ENCODE measurements at places on chromosomes 6 and 20.

GRCh38 chr20:1472556-1473245, 6.1 kb upstream of the NSFL1C start:
- DNase-seq, result no peak

DNA sequence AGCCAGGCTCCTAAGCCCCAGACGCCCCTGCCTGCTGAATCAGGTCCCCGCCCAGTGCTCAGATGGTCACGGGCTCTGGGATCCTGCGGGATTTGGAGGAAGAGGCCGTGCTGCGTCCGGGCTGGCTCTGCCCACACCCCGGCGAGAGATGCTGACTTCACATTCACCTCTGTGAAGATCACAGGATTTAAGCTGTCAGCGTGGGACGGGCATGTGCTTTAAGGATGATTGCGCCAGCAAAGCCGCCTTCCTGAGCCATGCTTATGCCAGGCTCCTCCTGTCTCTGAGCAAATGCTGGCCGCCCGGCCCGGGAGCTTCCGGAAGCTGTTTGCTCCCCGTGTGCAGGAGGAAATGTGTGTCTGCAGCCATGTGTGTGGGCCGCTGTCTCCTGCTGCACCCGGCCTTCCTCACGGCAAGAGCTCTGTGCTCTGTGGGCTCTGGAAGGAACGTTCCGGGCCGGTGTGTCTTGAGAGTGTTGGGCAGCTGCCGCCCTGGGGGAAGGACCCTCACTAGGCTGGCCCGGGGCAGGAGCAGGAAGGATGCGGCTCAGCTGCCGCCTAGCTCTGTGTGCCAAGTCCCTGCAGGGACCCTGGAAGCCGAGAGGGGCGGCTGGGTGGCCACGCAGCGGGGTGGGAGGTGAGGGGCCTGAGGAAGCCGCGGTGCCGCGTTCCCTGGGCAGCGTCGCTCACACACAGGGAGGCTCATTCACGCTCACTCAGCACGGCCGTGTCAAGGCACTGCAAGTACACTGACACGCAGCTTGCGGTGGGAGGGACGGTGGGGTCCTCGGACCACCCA, 19.0 kb upstream of the BHLHE23 start:
- peak; percentile 52 for DNase-seq

DNA sequence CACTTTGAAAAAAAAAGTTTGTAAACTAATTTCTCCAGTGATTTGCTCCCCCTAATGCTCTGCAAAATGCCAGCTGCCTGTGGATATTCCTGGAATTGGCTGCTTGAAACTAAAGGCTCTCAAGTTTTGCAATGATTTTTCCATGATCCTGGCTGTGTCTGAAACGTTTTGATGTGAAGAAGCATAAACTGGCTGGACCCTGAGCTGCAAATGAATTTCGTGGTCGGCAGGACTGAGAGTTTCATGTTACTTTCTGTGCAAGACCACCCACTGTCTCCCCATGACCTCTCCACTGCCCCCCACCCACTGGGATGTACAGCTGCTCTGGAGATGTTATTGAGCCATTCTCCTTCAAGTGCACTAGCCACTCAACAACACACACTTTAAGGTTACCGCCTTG, 171.3 kb upstream of the SSTR4 start:
- no peak for DNase-seq

GRCh38 chr20:20413810-20414281, 45.9 kb downstream of the INSM1 start:
- DNase-seq, result no peak

DNA sequence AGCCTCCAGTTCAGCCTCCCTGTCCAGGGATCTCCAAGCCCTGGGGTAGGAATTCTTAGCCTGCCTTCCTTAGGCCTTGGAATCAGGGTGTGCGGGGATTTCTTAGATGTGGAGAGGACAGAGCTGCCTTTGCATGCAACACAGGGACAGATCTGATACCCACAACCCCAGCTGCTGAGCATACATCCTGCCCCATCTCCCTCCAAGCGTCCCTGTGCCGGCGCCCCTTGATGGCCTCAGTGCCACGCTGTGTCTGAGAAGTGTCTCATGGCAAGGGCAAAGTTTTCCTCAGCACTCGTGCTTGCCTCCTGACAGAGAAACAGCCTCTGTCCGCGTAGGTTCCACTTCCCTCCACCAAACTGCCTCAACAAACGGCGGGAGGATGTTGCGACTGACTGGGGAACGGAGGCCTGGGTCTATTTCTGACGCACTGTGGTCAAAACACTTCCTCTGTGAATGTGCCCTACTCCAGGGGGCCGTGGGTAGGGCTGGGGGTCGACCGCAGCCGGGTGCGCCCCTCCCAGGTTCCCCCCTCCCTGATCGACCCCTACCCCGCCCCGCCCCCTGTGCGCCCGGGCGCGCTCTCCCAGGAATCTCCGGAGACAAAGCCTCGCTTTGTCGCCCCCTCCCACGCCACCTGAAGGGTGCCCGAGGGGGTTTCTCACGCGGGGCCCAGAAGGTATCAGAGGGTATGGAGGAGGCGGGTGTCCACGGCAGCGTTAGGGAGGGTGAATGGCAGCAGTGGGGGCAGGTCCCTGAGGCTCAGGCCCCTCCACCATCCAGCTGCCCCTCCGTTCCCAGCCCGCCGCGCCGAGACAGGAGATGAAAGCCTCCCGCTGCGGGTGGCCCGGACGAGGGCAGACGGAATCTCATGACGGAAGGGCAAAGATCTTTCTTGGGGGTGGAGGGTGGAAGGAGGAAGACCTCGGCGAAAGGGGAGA, 806 bp downstream of the MICAL1 start:
- no peak for DNase-seq

DNA sequence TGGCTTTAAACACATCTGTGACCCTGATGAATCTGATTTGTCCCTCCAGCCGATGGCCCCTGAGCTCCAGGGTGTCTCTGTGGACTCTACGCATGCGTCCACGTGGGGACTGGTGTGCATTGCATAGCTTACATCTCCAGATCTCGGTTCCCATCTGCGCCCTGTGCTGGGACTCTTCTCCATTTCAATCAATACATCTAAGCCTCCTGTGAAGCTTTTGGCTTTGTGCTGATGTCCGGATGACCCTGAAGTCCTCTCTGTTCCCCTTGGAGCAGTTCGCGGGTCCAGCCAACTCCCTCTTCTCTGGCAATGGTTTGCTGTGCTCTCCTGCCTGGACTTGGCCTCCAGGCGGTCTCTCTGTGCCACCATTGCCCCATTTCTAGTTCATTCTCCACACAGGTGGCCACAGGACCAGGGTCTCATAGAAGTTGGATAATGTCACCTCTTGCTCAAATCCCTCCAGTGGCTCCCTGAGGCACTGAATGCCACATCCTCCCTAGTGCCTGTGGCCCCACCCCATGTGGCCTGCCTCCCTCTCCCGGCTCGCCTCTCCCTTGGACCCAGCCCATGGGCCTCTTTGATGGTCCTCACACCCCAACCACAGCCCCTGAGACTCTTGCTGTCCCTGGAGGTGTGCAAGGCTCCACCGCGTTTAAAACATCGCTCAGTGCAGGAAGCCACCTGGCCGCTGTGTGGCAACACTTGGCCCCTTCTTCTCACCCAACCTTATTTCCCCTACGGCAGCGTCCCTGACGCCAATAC, 155.4 kb downstream of the SYCP2 start:
- no peak for DNase-seq

DNA sequence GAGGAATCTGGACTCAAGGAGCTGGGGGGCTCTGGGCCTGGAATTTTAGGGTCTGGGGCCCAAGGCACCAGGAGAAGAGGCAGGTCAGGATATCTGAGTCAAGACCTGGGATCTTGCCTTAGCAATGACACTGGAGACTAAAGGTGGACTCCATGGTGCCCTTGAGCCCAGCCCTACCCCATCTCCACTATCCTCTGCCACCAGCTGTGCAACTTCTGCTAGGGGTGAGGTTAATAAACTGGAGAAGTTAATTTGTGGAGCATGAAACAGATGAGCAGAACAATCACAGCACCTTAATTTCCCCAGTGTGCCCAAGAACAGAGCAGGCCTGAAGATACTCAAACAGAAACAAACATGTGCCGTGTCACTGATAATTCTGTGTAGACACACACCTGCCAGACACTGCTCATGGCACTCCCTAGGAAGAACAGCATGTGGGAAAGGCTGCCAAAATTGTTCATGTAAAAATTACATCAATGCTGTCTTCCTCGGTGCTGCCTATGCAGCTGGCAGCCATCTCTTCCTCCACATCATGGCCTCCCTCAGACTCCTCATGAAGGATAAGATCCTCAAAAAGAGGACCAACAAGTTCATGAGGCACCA, 3.2 kb downstream of the HLA-DPB1 start:
- DNase-seq, result no peak

- DNase-seq, result no peak
These were observed 26.8 kb downstream of the GINM1 start for GRCh38 chr6:149592983-149593382.

- no peak for DNase-seq
These were observed 64.3 kb downstream of the GPX5 start for GRCh38 chr6:28589957-28590349.

DNA sequence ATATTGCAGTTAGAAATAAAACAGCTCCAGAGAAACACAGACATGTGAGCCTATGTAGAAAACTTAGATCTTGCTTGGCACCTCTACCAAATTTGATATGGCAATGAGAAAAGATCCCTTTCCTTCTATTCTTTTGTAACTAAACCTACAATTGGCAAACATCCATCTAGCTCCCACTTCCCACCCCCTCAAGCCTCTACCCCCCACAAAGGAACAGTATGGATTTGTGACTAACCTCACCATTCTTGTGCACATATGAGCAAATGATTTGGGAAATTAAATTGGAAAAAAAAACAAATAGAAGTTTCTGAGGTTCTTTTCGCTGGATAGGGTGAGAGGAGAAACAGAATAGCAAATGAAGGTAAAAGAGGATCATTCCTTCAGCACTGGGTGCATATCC, 85.8 kb upstream of the TIAM2 start:
- no peak for DNase-seq

- peak; percentile 20 for DNase-seq
These were observed 257.3 kb downstream of the ATXN1 start for GRCh38 chr6:16503970-16504415.

DNA sequence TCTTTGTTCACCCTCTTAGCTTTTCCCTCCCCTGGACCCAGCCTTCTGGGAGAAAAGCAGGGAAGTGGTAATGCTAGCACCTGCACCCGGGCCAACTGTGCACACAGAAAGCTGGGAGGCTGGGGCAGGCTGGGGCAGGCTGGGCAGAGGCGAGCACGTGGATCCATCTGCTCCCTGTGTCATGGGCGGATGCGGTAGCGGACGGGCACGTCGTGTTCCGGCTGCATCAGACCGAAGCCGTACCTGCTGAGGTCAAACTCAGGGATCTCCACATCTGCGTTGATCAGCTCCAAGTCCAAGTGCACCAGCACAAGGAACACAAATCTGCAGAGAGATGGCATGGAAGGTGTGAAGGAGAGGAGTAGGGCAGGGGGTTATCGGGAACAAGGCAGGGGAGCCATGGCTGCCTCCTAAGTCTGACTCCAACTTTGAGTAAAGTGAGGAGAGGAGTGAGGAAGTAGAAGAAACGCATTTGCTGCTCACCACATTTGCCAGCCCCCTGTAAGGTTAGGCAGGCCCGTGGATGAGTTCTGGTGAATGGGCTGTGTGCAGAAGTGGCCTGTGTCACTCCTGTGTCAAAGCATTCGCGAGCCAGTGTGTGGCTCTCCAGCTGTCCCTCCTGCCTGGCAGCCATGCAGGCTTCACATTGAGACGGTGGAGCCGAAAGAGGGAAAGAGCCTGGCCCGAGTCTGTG, 25.4 kb upstream of the KCNB1 start:
- DNase-seq, result no peak

DNA sequence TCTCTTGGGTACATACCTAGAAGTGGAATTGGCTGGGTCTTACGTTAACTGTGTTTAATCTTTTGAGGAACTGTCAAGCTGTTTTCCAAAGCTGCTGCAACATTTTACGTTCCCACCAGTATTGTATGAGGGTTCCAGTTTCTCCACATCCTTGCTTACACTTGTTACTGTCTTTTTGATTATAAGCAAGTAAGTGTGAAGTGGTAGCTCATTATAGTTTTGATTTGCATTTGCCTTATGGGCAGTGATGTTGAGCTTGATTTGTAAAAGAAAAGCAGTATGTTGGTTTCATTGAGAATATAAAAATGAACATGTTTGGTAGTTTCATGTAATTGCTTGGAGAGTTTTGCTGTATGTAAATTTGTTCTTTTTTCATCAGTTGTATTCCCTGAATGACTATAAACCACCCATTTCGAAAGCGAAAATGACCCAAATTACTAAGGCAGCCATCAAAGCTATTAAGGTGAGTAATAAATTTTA, 40.4 kb downstream of the SCAF8 start:
- no peak for DNase-seq

- DNase-seq, result no peak
These were observed 340.7 kb downstream of the ADGRB3 start for GRCh38 chr6:68975816-68976215.

DNA sequence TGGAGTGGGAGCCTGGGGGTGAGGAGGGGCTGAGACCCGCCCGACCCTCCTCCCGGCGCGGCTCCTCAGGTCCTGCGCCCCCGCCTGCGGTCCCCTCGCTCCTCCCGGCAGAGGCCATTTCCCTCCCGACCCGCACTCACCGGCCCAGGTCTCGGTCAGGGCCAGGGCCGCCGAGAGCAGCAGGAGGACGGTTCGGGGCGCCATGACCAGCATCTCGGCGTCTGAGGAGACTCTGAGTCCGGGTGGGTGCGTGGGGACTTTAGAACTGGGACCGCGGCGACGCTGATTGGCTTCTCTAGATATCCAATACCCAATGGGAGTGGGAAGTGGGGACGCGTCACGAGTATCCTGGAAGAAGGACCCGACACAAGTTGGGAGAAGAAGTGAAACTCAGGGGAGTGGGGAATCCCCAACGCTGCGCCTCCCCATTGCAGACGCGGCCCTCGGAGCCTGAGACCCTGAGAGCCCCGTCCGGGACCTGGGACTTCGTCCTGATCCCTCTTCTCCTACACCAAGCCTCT, at the start of gene HLA-B:
Gene HLA-B, minus strand, starts transcription at position 234 of the 521 bp plus-strand sequence. Its CDS starts 21 bp downstream, at position 213.
- peak; percentile 81 for DNase-seq

DNA sequence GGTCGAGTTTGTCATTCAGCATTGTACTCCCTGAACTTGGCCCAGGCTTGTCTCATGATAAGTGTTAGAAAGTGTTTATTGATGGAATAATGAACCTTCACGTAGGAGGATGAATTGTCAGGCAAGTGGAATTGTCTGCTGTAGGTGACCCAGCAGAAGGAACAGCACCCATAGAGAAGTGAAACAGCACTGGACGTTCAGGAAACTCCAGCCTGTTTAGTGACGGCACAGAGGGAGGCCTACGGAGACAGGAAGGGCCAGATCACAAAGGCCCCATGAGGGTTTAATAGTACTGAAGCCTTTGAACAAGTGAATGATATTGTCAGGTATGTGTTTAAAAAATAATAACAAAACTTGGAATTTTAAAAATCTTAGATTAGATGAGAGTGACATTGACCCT, 2.9 kb downstream of the STX11 start:
- DNase-seq, result no peak

- peak; percentile 31 for DNase-seq
These were observed 242.6 kb upstream of the CDYL start for GRCh38 chr6:4533576-4533975.

- DNase-seq, result peak; percentile 25
These were observed 681 bp downstream of the DIDO1 start for GRCh38 chr20:62925420-62926228.

DNA sequence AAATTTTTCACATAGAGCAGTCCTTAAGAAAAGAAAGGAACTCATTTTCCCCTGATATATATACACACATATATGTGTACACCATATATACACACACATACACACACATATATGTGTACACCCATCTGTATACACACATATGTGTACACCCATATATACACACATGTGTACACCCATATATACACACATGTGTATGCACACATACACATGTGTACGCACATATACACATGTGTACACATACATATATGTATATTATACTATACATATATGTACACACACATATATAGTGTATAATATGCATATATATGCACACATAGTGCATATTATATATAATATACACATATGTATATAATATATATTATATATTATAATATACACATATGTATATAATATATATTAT, 9.1 kb downstream of the MAP3K4 start:
- DNase-seq, result no peak

All from AG10803 (cell line).